NCI-H226 (cell line): ENCODE measurements at places on chromosomes 6 and 20.

DNA sequence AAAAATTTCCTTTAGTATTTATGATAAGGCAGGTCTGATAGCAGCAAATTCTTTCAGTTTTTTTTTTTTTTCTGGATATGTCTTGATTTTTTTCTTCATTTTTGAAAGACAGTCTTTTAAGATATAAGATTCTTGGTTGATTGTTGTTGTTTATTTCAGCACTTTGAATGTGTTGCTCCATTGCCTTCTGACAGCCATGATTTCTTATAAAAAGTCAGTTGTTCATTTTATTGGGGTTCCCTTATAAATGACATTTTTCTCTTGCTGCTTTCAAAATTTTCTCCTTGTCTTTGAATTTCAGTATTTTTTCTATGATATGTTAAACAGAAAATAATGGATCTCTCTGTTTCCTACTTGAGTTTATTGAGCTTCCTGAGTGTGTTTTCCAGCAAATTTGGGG, 152.3 kb downstream of the ISM1 start:
- DNase-seq = no peak

GRCh38 chr6:161107779-161108730, 116.5 kb downstream of the MAP3K4 start:
- DNase-seq = no peak

DNA sequence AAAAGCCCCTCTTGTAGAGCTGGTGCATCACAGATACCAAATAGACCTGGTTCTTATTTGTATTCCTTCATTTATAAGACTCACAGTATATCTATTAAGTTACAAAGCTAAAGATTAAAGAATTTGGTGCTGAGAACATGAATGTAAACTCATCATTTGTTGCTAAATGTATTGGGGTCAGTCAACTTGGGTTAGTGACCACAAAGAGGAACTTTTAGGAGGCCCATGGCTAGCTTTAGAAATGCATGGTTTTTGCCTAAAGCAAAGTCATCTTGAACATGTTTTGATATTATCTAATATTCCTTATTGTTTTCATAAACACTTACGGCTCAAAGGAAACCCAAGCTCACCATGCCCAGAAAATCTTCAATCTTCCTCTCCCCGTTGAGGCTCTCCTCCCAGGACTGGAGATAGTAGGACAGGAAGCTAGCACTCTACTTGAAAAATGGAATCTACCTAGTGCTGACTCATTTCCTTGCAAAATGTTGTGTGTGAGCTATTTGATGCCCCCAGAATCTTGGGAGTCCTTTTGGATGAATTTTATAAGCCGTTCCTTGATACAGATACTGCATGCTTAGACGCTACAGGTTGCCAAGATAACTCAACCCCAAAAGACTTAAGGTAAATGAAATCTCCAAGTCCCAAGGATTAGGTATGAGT, 121.4 kb downstream of the BMP2 start:
- no peak for DNase-seq

DNA sequence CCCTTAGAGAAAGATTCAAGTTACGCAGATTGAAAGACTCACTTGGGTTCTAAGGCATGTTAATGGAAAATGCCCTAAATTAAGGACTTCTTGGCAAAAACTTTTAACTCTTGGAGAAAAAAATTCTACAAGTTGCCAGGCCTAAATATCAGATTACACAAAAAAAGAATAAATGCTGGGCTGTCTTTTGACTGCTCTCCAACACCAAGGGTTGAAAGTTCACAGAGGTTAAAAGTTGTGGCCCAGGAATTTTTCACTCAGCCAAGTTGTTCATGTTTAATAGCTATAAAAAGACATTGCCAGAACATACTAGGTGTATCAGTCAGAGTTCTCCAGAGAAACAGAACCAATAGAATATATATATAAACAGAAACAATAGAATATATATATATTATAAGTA, 268.4 kb upstream of the PRND start:
- no peak for DNase-seq

DNA sequence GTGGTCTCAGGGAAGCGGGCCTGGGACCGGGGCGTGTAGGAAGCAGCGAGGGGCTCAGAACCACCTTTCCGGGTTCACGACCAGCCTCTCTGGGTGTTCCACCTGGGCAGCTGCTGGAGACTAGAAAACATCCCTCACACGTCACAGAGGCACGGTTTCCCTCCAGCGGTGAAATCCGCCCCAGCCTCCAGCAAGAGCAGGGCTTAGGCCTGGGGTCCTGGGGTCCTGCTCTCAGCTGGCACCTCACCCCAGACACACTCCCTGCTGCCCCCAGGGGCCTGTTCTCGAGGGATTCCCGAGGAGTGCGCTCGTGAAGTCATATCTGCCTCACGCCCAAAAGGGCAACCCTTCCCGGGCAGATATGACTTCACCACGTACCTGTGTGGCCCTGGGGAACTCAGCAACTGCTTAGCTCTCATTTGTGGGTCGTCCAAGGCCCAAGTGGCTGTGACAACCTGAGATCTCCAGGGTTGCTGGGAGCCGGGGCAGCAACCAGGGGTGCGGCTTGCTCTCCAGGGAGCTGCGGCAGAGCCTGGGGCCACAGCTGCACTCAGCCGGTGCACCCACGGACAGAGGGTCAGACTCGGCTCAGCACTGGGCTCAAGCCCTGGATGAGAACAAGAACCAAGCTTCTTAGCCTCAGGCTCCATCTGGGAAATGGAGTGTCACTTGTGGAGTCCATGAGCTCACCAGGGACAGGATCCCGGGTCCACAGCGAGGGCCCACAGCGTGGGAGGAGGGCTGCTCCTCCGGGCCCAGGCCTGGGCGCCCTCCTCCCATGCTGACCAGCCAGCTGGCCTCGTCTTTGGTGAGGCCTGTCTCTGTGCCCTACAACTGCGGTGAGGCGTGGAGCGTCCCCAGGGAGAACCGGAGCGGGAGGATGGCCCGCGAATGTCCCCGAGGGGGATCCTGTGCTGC, 661 bp downstream of the FNDC11 start:
- DNase-seq = no peak

GRCh38 chr6:23678626-23679025, 447.4 kb upstream of the NRSN1 start:
- DNase-seq = no peak

- DNase-seq = no peak
These were observed 15.1 kb upstream of the RBPJL start for GRCh38 chr20:45291526-45291925.

- no peak for DNase-seq
These were observed 75.0 kb downstream of the IRF4 start for GRCh38 chr6:466564-466963.

- no peak for DNase-seq
These were observed 21.8 kb downstream of the LRP11 start for GRCh38 chr6:149842331-149842730.

- DNase-seq = no peak
These were observed 284.6 kb downstream of the CDC5L start for GRCh38 chr6:44672086-44672485.

GRCh38 chr6:56775498-56776166, 132.9 kb upstream of the DST start:
- DNase-seq = peak; percentile 55

GRCh38 chr6:118252474-118252873, 295.6 kb upstream of the PLN start:
- DNase-seq = no peak
